ENCODE measurements at places on chromosomes 7 and 10. TPM values are rescaled to one million over a fixed set of nuclear protein-coding genes. Genes with fewer than 3 reads are reported as not detected.

- no peaks in the 10 kb centered on the region for H3K4me1 ChIP-seq
- H3K27ac ChIP-seq: no peak overlapping the region
- H3K27me3 ChIP-seq: no peaks in the 10 kb centered on the region
Observed at GRCh38 chr7:149220534-149220933, 18.9 kb upstream of the ZNF212 start.

The SPOCK2 gene
- total RNA-seq: 556 TPM

The AOAH gene
- 4.5 TPM for total RNA-seq

DNA sequence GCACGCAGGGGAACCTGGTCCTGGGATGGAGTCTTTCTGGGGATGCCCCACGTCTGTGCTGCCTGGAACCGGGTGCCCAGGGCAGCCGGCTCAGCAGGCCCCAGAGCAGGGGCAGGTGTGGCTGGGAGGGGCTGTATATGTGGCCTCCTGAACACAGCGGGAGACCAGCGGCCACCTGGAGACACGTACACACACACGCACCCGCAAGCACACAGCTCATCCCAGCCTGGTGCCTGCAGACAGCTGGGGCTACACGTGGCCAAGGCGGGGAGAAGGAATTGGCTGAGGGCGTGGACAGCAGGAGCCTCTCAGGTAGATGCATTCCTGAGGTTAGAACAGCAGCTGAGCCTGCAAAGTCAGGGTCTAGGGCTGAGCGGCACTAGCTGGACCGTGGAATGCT, 14.0 kb downstream of the ADAM8 start:
- H3K27ac ChIP-seq: peak overlapping the region; percentile 83
- H3K4me3 ChIP-seq: no peak overlapping the region
- H3K27me3 ChIP-seq: no peaks in the 10 kb centered on the region
- no peak for DNase-seq

- no peaks in the 10 kb centered on the region for H3K4me1 ChIP-seq
- peaks cover 6% of the 10 kb centered on the region for H3K27me3 ChIP-seq
- no peak overlapping the region for H3K4me3 ChIP-seq
- no peaks in the 10 kb centered on the region for H3K36me3 ChIP-seq
- DNase-seq: no peak
Observed at GRCh38 chr7:101626069-101626671, 2.9 kb downstream of the MYL10 start.

The TMEM236 gene
- total RNA-seq: 0.17 TPM

The FGL2 gene
- 4.5 TPM for total RNA-seq

DNA sequence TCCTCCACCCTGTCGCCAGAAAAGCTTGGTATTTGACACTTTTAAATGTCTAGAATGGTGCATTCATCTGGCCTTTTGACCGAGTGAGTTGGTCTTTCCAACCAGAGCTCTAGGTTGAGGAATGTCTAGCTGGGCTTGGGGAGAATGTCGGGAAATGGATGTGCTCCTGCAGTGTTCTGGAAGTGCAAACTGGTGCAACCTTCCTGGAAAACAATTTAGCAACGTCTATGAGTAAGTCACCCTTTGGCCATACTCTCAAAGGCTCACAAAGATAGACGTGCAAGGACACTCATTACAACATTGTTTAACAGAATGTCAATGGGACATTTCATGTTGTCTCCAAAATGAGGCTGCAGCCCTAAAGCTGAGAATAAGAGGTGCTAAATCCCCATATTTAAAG, 12.2 kb upstream of the NMT2 start:
- H3K27me3 ChIP-seq: no peaks in the 10 kb centered on the region
- H3K4me1 ChIP-seq: peaks cover 11% of the 10 kb centered on the region
- H3K36me3 ChIP-seq: no peaks in the 10 kb centered on the region
- H3K27ac ChIP-seq: no peak overlapping the region
- no peak for DNase-seq
- H3K4me3 ChIP-seq: no peak overlapping the region

GRCh38 chr10:11533328-11533781, 78.1 kb downstream of the USP6NL start:
- H3K27me3 ChIP-seq: no peaks in the 10 kb centered on the region
- H3K36me3 ChIP-seq: no peaks in the 10 kb centered on the region
- H3K4me1 ChIP-seq: no peaks in the 10 kb centered on the region
- no peak overlapping the region for H3K27ac ChIP-seq
- H3K4me3 ChIP-seq: no peak overlapping the region

The LRIT1 gene
- total RNA-seq: not detected

The UNCX gene
- total RNA-seq: not detected

GRCh38 chr10:11144626-11145494, 127.2 kb downstream of the CELF2 start:
- H3K27ac ChIP-seq: peak overlapping the region; percentile 93
- no peaks in the 10 kb centered on the region for H3K27me3 ChIP-seq
- H3K4me3 ChIP-seq: no peak overlapping the region
- DNase-seq: no peak

The PTF1A gene
- total RNA-seq: not detected

DNA sequence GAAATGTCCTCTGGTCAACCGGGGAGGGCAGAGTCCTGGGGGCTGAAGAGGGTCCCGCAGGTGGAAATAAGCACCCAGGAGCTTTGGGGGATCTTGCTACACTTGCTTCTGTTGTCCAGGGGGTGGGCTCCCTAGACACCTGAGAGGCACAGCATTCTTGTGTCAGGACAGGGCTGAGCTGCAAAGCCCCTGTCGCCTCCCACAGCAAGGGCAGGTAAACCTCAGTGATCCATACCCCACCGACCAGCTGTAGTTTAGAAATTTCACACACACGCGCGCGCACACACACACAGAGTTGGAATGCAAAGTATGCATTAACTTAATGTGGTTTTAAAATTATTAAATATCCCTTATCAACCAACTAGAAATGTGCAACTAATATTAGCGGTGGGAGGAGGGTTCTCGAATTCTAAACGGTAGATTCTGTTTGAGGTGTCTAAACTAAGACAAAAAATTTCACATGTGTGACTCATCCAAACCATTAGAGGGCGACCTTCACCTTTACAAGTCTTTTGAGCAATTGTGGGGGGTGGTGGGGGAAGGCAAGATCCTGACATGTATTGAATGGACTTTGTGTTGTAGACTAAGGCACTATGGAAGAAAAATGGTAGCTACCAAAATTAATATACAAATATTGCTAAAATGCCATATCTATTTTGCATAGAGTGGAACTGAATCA, 34.3 kb upstream of the PTF1A start:
- DNase-seq: no peak
- H3K27ac ChIP-seq: no peak overlapping the region
- peaks cover 4% of the 10 kb centered on the region for H3K4me1 ChIP-seq
- H3K36me3 ChIP-seq: no peaks in the 10 kb centered on the region
- no peak overlapping the region for H3K4me3 ChIP-seq

- H3K4me1 ChIP-seq: no peaks in the 10 kb centered on the region
- DNase-seq: no peak
- no peak overlapping the region for H3K4me3 ChIP-seq
- no peaks in the 10 kb centered on the region for H3K27me3 ChIP-seq
- no peaks in the 10 kb centered on the region for H3K36me3 ChIP-seq
- H3K27ac ChIP-seq: no peak overlapping the region
Observed at GRCh38 chr10:122073508-122073907, 84.5 kb downstream of the TACC2 start.

DNA sequence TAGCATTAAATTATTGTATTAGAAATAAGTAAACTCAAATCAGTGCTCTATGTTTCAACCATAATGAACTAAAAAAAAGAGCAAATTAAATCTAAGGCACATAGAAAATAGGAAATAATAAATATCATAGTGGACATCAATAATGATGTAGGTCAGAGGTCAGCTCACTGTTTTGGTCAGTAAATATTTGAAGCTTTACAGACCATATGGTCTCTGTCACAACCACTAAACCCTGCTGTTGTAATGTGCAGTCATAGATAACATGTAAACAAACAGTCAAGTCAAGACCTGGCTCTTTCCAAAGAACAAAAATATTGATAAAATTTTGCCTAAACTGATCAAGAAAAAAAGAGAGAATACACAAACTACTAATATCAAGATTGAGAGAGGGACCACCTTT, 615.0 kb downstream of the SH2D4B start:
- no peaks in the 10 kb centered on the region for H3K27me3 ChIP-seq
- no peak overlapping the region for H3K4me3 ChIP-seq
- no peak for DNase-seq
- no peaks in the 10 kb centered on the region for H3K4me1 ChIP-seq

DNA sequence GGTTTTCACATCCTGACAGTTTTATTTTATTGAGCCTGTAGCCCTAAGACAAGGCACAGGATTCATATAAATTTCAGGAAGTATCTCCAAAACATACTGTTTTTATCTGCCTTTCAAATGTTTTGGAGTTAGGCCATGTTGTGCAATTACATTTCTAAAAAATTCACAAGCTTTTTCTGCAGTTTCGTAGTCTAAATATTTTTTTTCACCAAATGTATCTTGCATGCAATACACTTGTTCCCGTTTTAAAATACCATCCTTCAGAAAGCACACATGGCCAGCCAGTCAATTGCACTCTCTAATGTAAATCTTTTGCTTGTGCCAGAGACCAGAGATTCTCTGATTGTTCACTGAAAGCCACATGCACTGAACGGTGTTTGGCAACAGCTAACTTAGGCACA, 161.5 kb upstream of the PRKCQ start:
- no peak overlapping the region for H3K27ac ChIP-seq
- H3K36me3 ChIP-seq: no peaks in the 10 kb centered on the region
- no peak for DNase-seq
- H3K27me3 ChIP-seq: no peaks in the 10 kb centered on the region
- H3K4me3 ChIP-seq: no peak overlapping the region

- H3K27ac ChIP-seq: no peak overlapping the region
- no peak overlapping the region for H3K4me3 ChIP-seq
- no peak for DNase-seq
- H3K36me3 ChIP-seq: no peaks in the 10 kb centered on the region
Observed at GRCh38 chr10:78297997-78298396, 264.3 kb downstream of the RPS24 start.

The RPA3 gene
- 35.5 TPM for total RNA-seq

DNA sequence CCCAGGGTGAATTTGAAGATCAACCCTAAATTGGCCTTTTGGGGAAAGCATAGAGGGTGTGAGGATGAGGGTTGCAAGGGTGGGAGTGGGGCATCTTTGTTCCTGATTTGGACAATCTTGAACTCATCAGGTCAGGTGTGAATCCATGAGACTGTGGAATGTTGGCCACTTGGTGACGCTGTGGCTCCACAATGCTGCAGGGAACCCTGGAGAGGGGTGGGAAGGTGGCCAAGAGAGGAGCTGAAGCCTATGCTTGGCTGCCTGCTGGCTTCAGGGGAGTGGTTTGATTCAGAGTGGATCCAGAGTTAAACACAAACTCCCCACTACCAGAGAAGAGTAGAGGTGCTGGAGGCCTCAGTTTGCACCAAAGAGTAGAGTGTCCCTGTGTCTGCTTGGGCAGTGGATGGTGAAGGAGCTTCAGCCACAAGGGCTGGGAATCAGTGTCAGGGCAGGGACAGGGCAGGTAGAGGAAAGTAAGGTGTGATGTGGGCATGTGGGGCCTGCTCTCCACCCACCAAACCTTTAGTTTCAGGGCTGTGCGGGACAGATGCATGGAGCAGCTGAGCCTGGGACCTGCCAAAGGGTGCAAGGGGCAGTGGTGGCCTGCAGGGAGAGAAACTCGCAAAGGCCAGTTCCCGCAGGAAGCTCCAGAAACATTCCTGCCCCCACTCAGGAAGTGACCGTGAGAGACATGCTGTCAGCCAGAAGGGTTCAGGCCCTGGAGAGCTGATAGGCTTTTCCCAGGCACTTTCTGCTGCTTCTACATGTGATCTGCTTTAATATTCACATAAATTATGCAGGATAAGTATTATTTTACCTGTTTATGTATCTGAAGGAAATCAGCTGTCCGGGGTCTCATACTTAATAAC, 81.0 kb upstream of the PRSS58 start:
- no peak overlapping the region for H3K27ac ChIP-seq
- H3K4me3 ChIP-seq: no peak overlapping the region
- H3K4me1 ChIP-seq: no peaks in the 10 kb centered on the region
- no peak for DNase-seq

DNA sequence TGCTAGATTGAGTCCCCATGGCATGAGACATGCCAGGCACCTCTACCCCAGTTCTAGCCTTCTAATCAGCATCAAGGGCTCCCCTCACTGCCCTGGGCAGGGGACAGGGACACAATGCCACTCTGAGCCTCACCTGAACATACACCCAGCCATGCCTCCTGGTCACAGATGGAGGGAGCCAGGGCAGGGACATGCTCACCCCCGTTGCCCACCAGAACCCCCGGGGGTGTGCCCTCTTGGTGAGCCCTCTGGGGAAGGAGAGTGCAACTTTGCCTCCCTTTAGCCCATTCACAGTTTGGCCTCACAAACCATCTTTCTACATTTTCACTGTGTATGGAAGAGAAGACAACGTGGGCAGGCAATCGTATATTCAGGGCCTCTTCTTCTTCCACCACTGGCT, 167.2 kb downstream of the LCOR start:
- DNase-seq: no peak
- H3K27ac ChIP-seq: no peak overlapping the region
- H3K4me1 ChIP-seq: no peaks in the 10 kb centered on the region

The ABCB1 gene
- total RNA-seq: 27.1 TPM

- no peaks in the 10 kb centered on the region for H3K27me3 ChIP-seq
- H3K4me1 ChIP-seq: no peaks in the 10 kb centered on the region
- no peak overlapping the region for H3K27ac ChIP-seq
- H3K36me3 ChIP-seq: no peaks in the 10 kb centered on the region
- no peak for DNase-seq
Observed at GRCh38 chr10:3331690-3332230, 159.2 kb upstream of the PITRM1 start.

- H3K4me1 ChIP-seq: no peaks in the 10 kb centered on the region
- DNase-seq: no peak
- no peaks in the 10 kb centered on the region for H3K27me3 ChIP-seq
- H3K36me3 ChIP-seq: no peaks in the 10 kb centered on the region
- H3K27ac ChIP-seq: no peak overlapping the region
- H3K4me3 ChIP-seq: no peak overlapping the region
Observed at GRCh38 chr10:94316560-94316959, 46.2 kb downstream of the NOC3L start.

The ITPRID1 gene
- not detected for total RNA-seq

DNA sequence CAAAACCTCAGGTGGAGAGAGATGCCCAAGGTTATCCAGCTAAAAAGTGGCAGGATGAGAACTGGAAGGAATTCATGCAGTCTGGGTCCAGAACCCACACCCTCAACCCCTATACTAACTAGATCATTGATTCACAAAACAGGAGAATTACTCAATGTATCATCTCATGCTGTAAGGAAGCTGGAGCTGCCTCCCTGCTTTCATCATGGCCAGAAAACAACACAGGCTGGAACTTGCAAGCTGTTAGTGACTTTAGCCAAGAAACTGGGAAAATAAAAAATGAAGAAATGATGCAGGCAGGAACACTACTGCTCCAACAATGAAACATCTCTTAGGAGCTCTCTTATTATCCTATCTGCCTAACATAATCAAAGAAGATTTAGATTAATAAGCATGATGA, 619.8 kb upstream of the CELF2 start:
- no peak overlapping the region for H3K27ac ChIP-seq
- no peaks in the 10 kb centered on the region for H3K36me3 ChIP-seq
- H3K4me3 ChIP-seq: no peak overlapping the region
- H3K4me1 ChIP-seq: no peaks in the 10 kb centered on the region
- DNase-seq: no peak

The ACBD7 gene
- not detected for total RNA-seq
